ENCODE measurements at places on chromosomes 12 and 14.

DNA sequence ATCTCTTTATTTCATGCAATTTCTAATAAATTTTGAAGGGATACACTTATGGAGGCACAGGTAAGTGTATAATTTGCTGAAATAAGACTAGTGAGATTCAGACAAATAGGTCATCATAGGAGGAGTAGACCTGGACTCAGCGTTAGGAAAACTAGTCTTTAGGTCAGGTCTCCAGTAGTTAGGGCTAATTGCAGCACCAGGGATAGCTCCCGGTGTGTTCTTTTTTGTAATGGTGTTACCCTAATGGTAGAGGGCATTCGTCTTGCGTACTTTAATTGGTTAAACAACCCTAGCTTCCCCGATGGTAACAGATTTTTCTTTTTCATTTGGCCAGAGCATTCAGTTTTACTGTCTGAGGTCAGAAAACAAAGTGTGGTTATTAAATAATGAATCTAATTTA, 64.9 kb downstream of the ARID2 start:
- DNase-seq, result no peak

GRCh38 chr12:104956870-104957718, 996 bp downstream of the SLC41A2 start:
- no peak for DNase-seq

DNA sequence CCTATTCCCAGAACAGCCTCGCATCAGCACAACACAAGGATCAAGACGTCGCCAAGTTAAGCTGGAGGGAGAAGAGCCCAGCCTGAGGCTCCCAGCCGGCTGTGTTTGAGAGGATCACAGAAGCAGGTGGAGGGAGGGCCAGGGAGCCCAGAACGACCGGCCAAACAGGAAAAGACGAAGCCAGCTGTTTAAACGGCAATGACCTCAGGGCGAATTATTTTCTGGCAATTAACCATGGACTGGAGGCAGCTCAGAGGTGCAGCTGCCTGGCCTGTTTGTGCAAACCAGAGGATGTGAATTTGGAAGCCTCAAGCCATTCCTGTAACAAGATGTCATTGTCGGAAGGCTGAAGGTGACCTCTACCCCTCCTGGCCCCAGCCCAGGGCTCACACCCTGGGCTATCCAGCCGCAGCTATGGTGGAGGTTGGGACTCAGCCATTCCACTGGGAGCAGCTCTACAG, 175.8 kb upstream of the PRMT8 start:
- no peak for DNase-seq

- no peak for DNase-seq
These were observed 60.4 kb downstream of the PPP1R36 start for GRCh38 chr14:64610049-64610746.

GRCh38 chr12:83265808-83266207, 579.1 kb downstream of the TMTC2 start:
- DNase-seq, result no peak

DNA sequence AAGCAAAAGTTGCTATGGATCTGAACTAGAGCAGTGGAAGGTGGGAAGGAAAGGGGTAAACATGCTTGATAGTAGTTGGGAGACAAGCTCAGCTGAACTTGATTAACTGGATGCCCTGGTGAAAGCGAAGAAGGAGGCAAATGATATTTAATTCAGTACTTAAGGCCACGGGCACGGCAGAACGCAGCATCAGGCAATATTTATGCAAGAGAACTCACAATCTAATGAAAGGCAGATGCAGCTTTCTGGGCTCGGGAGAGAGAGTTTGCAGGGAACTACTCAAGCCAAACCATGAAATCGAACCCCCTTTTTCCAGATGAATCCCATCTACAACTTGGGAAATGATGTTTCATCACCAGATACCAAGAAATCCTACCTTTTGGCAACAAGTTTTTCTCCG, 3.5 kb upstream of the CNIH1 start:
- DNase-seq, result no peak
